Stimulated activated CD4-positive, alpha-beta T cell treated with anti-CD3 and anti-CD28 coated beads, Interleukin-1b, Interleukin-23, amount 100 ng/mL, for 4 hours (primary cell): ENCODE measurements at places on chromosomes 6 and 20.

DNA sequence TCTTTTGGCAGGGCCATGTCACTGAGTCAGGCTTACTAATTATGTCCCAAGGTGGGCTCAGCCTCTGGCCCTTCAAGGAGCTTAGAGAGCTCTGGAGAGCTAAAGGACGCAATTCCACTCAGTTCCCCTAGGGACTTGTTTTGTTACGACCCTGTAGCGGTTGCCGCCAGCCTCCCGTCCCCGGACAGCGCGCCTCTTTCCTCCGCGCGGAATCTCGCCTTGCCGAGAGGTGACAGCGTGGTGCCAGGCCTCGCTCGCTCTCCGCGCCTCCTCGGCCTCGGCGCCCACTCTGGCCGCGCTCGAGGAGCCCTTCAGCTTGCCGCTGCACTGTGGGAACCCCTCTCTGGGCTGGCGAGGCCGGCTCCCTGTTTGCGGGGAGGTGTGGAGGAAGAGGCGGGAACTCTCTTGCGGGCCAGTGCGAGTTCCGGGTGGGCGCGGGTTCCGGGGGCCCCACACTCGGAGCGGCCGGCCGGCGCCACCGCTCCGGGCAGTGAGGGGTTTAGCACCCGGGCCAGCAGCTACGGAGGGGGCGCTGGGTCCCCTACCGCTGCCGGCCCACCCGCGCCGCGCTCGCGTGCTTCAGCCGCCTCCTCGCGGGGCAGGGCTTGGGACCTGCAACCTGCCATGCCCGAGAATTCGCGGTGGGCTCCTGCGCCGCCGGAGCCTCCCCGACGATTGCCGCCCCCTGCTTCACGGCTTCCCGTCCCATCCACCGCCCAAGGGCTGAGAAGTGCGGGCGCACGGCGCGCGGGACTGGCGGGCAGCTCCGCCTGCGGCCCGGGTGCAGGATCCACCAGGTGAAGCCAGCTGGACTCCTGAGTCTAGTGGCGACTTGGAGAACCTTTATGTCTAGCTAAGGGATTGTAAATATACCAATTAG, 9.9 kb upstream of the ZNF311 start:
- DNase-seq: no peak

- DNase-seq: no peak
Measured at GRCh38 chr6:142952614-142953013, 7.6 kb upstream of the HIVEP2 start.

DNA sequence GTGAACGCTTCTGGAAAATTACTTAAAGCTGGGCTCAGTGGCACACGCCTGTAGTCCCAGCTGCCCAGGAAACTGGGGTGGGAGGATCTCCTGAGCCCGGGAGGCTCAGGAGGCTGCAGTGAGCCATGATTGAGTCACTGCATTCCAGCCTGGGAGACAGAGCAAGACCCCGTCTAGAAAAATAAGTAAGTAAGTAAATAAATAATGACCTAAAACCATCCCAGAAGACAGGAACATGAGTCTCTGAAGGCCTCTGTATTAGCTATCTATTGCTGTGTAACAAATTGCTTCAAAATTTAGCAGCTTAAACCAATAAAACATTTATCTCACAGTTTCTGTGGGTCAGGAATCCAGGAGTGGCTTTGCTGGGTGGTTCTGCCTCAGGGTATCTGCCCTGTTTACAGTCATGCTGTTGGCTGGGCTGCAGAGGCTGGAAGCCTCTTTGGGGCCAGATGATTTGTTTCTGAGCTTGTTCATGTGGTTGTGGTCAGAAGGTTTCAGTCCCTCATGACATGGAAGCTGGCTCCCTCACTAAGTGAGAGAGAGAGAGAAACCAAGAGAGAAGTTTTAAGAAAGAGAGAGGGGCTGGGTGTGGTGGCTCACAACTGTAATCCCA, 48.4 kb upstream of the NCOA3 start:
- DNase-seq: no peak

- no peak for DNase-seq
Measured at GRCh38 chr6:26155061-26155930, 68.1 kb downstream of the HFE start.

DNA sequence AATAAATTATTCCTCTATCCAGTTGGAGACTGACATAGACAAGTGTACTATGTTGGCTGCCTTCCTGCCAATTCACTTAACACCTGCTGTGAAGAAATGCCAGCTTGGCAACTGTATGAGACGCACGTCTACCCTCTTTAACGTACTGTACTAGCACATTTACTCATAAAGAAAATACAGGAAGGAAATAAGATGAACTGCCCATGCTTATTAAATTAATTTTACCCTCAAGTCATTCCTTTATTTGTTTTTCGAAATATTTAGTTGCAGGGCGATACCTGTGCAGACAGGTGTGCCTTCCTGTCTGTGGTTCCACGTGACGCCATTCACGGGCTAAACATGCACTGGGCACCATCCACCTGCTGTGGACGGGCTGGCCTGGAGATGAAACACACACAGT, 52.0 kb downstream of the PSMG4 start:
- DNase-seq: no peak

DNA sequence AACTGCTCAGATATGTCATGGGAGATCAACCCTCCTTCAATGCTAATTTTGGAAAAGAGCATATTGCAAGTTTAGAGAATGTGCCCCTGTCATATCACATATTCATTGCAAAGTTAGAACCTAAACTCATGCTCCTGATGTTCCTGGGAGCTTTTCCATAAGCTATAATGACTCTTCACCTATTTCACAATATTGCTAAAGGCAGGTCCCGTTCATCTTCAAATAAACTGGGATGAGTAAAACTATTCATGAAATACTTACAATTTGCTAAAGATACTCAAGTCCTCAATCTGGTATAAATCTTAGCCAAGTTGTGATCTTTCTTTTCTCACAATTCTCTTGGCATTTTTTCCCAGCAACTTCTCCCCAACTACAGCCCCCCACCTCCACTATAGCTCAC, 121.7 kb upstream of the TNFAIP3 start:
- no peak for DNase-seq

DNA sequence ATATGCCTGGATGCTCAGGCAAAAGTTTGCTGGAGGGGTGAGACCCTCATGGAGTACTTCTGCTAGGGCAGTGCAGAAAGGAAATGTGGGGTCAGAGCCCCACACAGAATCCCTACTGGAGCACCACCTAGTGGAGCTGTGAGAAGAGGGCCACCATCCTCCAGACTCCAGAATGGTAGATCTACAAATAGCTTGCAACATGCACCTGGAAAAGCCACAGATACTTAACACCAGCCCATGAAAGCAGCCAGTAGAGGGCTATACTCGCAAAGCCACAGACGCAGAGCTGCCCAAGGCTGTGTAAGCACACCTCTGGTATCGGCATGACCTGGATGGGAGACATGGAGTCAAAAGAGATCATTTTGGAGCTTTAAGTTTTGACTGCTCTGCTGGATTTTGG, 60.7 kb upstream of the GJE1 start:
- DNase-seq: no peak

DNA sequence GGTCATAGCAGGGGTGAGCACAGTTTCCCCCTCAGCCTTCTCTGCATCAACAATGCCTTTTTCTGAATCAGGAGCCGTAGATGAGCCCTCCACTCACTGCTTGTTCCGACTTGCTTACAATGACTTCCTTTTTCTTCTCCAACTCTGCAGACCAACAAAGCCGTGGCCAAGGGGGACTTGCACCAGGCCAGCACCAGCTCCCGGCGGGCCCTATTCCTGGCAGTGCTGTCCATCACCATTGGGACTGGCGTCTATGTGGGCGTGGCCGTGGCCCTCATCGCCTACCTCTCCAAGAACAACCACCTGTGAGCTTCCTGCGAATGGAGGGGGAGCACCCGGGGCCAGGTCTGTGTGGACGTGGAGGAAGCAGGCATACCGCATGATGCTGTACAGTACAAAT, 195.8 kb downstream of the SYNDIG1 start:
- no peak for DNase-seq

GRCh38 chr6:162960679-162961457, 233.1 kb downstream of the PACRG start:
- no peak for DNase-seq

- no peak for DNase-seq
Measured at GRCh38 chr20:10078403-10078802, 43.6 kb downstream of the ANKEF1 start.

DNA sequence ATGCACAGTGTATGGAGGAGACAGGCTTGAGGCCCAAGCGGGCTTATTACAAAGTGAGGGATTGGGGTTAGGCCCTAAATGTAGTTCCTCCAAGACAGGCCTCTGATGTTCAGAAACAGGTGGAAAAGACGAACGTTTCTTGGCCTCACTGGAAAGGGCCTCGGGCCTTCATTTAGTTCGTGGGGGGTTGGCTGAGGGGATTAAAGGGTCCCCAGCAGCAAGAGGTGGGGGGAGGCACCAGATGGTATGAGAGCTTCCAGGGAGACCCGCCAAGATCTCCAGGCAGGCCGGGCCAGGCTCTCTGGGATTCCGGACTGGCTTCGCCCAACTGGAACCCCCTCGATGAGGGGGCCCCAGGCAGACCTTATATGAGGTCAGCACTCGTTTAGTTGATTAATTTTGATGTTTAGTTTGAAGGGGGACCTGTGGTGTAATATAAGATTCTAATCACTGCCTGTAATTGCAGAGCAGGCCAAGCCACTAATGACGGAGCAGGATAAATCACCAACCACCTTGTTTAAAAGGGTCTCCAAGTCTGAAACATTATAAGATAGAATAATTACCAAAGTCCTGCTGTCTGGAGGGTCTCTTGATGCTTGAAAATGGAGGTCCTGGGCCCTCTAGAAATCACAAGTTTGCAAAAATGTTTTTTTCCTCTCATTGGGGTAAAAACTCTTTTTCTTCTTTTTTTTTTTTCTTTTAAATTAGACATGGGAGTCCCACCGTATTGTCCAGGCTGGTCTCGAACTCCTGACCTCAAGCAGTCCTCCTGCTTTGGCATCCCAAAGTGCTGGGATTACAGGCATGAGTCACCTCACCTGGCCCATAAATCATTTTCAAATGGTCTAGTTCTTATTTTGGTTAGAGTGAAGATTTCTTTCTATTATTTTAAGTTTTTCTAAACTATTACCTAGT, 2.2 kb downstream of the HMGA1 start:
- DNase-seq: no peak

DNA sequence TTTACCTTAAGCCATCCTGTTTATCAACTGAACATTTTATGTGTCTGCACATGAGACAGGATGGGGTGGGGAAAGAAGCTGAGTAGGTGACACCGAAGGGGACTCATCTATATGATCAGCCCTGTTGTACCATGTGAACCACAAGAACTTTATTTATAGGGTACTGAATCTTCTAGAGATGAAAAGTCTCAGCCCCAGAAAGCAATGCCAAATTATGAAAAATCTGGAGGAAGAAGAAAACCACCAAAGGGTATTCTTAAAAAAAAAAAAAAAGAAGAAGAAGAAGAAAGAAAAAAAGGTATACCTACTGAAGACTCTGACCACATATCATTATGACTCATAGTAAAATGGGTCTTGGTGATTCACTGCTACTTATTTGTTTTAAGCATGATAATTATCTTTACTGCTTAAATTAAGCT, 39.8 kb upstream of the HBS1L start:
- DNase-seq: no peak

- no peak for DNase-seq
Measured at GRCh38 chr20:45821947-45822346, 5.2 kb downstream of the TNNC2 start.

- DNase-seq: no peak
Measured at GRCh38 chr6:36968266-36968977, 13.9 kb downstream of the PI16 start.

- no peak for DNase-seq
Measured at GRCh38 chr6:147173140-147173539, 31.1 kb upstream of the STXBP5 start.

DNA sequence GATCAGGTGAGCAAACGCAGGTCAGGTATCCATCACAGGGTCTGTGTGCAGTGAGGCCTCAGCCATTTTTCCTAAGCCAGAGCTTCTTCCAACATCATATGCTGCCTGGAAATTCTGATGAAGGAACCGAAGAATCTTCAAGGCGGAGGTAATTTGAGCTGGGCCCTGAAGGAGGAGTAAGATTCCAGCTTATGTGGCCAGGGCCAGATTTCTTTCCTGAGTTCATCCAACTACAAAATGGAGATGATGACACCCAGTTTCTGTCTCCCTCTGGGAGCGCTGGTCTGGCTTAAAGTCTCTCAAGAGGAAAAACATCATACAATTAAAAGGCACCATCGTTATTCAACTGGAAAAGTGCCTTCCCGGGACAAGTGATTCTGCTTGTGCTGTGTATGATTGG, 6.9 kb upstream of the MANBAL start:
- DNase-seq: no peak

- DNase-seq: no peak
Measured at GRCh38 chr6:4971851-4972250, 32.0 kb downstream of the RPP40 start.

GRCh38 chr6:35417979-35418661, 34.0 kb upstream of the FANCE start:
- no peak for DNase-seq

- DNase-seq: no peak
Measured at GRCh38 chr6:71367756-71368155, 79.1 kb downstream of the OGFRL1 start.

DNA sequence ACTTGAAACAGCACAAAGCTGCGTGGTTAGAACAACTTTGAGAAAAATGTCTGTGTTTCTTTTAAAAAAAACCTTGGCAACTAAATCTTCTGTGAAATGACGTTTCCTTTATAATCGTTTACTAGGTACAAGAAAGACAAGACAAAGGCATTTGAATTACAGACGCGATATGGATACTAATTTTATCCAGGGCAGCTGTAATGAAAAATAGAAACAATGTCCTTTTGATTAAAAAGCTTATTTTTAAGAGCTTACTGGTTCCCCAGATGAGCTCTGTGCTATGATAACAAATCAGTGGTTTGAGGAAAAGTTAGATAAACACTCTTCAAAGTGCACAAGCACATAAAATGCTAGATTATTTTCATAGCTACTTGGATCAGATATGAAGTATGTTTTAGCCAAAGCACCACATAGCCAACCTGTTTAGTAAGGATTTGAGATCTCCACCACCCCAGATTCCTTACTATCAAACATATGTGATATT, 1.6 kb upstream of the SYNCRIP start:
- no peak for DNase-seq

- DNase-seq: no peak
Measured at GRCh38 chr6:147468634-147469033, 39.9 kb upstream of the SAMD5 start.

DNA sequence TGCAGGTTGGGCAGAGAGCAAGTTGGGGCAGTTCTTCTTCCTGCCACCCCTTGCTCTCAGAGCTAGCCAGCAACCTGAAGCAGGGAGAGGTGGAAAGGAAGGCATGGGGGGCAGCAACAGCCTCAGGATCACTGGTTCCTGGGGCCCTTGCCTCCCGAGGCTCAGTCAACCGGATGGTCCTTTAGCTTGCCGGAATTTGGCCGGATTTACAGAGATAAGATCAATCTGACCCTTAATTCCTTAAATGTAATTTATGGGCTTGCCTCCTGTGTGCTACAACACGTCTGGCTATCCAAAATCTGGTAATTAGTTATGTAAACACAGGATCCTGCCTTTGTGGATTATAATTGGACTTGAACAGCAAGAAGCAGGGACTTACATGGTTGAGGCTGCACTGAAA, 19.5 kb upstream of the TCP11 start:
- DNase-seq: no peak

DNA sequence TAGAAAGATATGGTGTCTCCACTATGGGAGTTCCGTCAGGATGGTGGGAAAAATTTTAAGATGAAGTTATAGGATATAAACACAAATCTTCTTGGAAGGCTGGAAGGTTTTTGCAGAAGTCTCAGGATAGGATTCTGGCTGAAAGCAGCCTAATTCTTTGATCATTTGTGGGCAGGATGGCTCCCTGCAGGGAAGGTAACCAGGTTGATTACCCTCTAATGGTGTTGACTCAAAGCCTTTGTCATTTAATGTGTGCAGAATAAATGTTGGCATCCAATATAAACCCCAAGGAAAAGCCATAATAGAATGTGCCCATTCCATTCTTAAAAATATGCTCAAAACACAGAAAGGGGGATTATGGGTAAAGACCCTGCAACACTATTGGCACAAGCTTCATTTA, 204.3 kb downstream of the EPM2A start:
- no peak for DNase-seq
